ENCODE measurements at places on chromosomes 12 and 14.

DNA sequence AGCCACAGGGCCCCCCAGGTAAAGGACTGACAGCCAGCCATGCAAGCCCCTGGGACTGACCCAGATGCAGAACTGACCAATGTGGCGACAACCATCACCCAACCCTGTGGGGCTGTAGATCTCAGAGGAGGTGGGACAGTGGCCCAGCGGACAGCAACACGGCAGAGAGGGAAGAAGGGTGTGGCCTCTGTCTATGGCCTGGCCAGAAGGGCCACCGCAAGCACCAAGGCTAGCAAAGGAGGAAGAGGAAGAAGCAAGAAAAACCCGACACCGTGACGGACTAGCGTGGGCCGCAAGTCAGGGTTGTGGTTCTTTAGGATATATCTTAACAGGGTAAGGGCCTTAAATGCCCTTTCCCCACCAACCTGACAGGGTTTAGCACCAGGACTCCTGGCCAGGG lies 71.2 kb downstream of the ITPK1 start:
- peak; percentile 10 for DNase-seq

GRCh38 chr14:92819011-92819597 lies 25.0 kb downstream of the GOLGA5 start:
- DNase-seq: no peak

- no peak for DNase-seq
Observed at GRCh38 chr14:36702474-36702873, 40.8 kb downstream of the PAX9 start.

DNA sequence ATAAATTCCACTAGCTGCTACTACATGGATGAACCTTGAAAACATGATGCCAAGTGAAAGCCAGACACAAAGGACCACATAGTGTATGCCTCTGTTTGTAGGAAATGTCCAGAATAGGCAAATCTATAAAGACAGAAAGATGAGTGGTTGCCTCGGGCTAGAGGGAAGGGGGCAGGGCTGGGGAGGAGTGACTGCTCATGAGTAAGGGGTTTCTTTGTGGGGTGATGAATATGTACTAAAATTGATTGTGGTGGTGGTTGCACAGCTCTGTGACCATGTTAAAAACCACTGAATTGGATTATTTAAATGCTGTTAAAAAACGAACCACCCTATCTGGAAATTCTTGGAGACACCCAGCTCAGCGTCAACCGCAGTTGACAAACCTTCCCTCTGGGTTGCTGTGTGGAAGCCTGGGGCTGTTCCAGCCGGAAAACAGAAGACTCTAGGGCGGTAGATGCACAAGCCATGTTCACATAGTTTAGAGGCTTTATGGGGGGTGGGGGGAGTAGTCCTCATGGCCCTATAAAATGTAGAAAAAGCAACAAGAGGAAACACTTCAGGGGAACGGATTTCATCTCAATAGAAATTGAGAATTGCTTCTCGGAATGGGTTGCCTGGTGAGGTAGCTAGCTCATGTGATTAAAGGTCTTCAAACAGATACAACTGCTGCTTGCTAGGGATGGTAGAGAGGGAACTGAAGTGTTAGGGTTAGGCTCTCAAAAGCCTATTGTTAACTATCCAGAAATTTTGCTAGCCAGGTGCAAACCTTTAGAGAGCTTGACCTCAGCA lies 29.4 kb downstream of the RIN3 start:
- no peak for DNase-seq

- no peak for DNase-seq
Observed at GRCh38 chr14:64738281-64738804, 34.1 kb downstream of the PLEKHG3 start.

GRCh38 chr12:54416687-54417603 lies 2.1 kb downstream of the ITGA5 start:
- DNase-seq: no peak

DNA sequence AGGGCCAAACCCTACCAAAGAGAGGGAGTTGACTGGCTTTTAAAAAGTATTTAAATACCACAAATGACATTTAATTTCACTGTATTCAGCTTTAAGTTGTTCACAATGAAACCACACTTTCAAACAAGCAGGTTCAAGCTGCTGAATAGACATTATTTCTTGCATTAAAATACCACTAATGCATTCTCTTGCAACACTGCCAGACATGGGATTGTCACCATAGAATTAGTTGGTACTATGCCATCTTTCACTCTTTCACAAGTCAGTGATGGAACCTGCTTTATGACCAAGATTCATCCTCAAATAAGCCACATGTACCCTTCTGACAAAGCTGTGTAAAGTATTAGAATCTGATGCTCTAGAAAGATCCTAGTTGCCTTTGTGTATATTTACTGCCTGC lies 239.4 kb downstream of the PAWR start:
- no peak for DNase-seq

GRCh38 chr14:42192738-42193653 lies 586.3 kb downstream of the LRFN5 start:
- no peak for DNase-seq

- no peak for DNase-seq
Observed at GRCh38 chr12:49470986-49471385, 67.8 kb upstream of the KCNH3 start.

DNA sequence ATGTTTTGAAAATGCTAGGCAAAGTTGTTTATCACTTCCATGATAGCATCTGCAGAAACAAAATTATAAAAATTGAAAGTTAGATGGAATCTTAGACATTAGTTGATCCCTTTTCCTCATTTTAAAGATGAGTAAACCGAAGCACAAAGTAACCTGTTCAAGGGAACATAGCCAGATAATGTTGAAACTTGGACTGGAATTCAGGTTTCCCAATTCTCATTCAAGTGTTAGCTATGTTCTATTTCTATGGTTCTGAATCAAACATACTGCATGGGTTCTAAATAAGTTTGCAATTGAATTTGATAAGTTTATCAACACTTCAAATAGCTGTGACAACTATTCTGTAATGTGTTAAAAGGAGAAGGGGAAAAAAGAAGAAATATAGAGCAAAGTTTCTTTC lies 122.4 kb upstream of the SOX5 start:
- DNase-seq: no peak

GRCh38 chr12:19689226-19689625 lies 249.9 kb downstream of the AEBP2 start:
- no peak for DNase-seq

GRCh38 chr12:64469455-64470142 lies 17.7 kb downstream of the TBK1 start:
- no peak for DNase-seq

- DNase-seq: no peak
Observed at GRCh38 chr12:67592228-67593011, 56.1 kb upstream of the DYRK2 start.

DNA sequence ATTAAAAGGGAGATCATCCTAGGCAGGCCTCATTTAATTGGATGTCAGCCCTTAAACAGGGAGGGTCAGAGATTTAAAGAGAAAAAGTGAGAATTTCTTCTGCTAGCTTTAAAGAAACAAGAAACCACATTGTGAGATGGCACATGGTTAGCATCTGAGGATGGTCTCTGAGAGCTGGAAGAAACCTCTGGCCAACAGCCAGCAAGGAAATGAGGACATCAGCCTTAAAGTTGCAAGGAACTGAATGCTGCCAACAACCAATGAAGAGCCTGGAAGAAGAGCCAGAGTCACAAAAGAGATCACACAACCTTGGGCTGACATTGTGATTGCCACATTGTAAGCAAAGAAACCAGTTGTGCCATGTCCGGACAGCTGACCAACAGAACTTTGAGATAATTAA lies 17.5 kb upstream of the FAR2 start:
- DNase-seq: no peak

DNA sequence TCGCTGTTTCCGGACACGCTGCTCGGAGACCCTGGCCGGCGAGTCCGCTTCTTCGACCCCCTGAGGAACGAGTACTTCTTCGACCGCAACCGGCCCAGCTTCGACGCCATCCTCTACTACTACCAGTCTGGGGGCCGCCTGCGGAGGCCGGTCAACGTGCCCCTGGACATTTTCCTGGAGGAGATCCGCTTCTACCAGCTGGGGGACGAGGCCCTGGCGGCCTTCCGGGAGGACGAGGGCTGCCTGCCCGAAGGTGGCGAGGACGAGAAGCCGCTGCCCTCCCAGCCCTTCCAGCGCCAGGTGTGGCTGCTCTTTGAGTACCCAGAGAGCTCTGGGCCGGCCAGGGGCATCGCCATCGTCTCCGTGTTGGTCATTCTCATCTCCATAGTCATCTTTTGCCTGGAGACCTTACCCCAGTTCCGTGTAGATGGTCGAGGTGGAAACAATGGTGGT lies 90.0 kb downstream of the GALNT8 start:
- DNase-seq: no peak

GRCh38 chr12:29516431-29516875 lies 19.0 kb upstream of the OVCH1 start:
- no peak for DNase-seq

- DNase-seq: no peak
Observed at GRCh38 chr12:19490908-19491307, 51.6 kb downstream of the AEBP2 start.

- DNase-seq: peak; percentile 21
Observed at GRCh38 chr12:13144266-13144828, 40.9 kb upstream of the GSG1 start.

GRCh38 chr12:67447180-67447579 lies 178.0 kb downstream of the CAND1 start:
- DNase-seq: no peak

DNA sequence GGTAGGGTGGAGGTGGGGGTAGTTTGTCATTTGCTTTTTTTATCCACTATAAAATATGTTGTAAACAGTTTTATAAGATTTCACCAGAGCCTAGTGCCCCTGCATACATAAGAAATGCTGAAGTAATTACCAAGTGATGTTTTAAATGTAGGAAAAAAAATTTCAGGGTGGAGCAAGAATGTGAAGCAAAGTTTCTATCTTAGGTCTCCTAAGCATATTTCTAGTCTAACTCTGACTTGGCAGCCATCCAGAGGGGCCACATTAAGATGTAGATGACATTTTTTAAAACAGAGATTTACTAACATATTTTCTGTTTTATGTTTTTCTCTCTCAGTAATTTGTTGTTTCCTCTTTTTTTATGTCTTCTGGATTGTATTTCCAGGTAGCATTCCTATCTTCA lies 15.8 kb upstream of the KRAS start:
- DNase-seq: no peak

GRCh38 chr14:77068517-77069200 lies 29.4 kb upstream of the CIPC start:
- no peak for DNase-seq

- DNase-seq: no peak
Observed at GRCh38 chr14:101457301-101457935, 103.9 kb upstream of the DIO3 start.

DNA sequence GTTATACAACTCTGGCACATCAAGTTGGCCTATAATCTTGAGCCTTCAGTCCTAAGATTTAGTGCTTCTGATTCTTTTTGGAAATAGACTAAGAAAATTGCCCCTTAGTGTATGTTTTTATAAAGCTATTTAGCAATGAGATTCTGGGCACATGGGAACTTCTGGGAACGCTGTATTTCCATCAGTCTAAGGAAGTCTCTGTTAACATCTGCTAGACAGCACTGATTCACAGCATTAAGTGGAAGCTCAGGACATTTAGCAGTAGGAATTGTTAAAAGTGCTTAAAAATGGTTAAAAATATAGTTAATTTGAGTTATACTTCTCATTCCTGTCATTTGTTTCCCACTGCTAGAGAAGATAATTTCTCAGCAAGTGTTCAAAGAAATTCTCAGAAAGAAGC lies 579.1 kb downstream of the SLC16A7 start:
- no peak for DNase-seq

- no peak for DNase-seq
Observed at GRCh38 chr12:46259071-46259470, 9.8 kb downstream of the SLC38A1 start.

- DNase-seq: no peak
Observed at GRCh38 chr12:109626378-109627115, 53.0 kb downstream of the MVK start.

- no peak for DNase-seq
Observed at GRCh38 chr14:62824086-62824485, 221.2 kb downstream of the KCNH5 start.

GRCh38 chr12:97387844-97388243 lies 74.8 kb upstream of the RMST start:
- no peak for DNase-seq

GRCh38 chr14:76312821-76313220 lies 63.1 kb upstream of the ESRRB start:
- no peak for DNase-seq

- no peak for DNase-seq
Observed at GRCh38 chr14:61577506-61577931, 117.8 kb upstream of the HIF1A start.

GRCh38 chr12:61750604-61751003 lies 509.6 kb upstream of the USP15 start:
- DNase-seq: no peak

DNA sequence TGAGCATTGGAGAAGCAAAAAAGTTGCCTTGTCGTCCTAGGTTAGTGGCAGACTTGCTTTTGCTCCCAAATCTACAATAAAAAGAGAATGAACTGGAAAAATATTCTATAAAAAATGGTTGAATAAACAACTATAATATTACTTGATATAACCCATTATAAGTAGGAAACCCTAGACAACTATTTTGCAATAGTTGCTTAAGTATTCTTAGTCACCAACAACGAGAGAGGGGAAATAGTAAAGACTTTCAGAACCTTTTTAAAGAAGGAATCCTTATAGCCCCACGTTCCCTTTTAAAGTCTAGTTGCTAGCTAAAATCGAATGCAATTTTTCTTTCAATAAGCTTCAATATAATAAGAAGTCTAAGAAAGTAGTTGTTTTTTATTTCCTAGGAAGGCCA lies 17.5 kb downstream of the AQP6 start:
- DNase-seq: no peak

DNA sequence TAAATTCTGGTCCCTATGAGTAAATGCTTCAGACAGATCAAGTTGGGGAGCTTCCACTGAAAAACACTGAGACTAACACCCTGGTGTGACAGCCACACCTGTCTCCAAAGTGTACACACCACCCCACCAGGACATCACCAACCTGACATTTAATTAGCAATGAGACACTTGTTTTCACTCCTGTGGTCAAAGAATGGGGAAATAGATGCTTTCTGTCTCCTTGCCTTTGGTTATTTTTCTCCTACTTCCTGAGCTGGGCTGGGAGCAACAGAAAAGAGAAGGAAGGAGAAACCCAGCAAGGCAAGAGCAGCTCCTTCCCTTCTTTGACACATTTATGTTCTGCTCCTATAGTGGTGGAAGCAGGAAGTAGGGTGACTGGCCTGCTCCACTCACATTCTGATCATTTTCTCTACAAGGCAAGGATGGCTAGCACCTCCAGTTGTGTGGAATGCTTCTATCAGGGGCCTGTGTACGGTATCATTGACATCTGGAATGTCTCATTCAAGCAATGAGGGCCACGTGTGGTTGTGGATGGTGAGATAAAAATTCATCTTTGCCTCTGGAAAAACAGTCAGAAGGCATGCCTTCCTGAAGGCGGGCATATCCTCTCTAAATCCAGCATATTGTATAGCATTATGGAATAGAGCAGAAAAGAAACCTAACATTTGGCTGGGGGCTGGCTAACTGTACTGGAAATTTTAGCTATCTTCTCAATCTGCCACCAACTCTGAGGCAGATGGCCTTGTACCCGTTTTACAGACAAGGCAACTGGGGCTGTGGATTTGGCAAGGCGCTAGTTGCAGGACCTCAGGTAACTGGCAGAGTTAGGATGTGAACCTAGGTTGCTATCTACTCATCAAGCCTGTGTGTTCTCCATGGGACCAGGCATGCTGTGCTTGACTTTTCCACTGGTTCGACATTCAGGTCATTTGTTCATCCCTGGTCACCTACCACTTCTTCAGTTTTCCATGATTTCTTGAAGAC lies 24.8 kb upstream of the LGALS3 start:
- DNase-seq: peak; percentile 57

Data from GDM1 (cell line).